Hematopoietic multipotent progenitor cell treated with erythropoietin and hydrocortisone succinate and interleukin-3 and kit ligand, for 4 days (in vitro differentiated cells): ENCODE measurements at places on chromosomes 2 and 18.

DNA sequence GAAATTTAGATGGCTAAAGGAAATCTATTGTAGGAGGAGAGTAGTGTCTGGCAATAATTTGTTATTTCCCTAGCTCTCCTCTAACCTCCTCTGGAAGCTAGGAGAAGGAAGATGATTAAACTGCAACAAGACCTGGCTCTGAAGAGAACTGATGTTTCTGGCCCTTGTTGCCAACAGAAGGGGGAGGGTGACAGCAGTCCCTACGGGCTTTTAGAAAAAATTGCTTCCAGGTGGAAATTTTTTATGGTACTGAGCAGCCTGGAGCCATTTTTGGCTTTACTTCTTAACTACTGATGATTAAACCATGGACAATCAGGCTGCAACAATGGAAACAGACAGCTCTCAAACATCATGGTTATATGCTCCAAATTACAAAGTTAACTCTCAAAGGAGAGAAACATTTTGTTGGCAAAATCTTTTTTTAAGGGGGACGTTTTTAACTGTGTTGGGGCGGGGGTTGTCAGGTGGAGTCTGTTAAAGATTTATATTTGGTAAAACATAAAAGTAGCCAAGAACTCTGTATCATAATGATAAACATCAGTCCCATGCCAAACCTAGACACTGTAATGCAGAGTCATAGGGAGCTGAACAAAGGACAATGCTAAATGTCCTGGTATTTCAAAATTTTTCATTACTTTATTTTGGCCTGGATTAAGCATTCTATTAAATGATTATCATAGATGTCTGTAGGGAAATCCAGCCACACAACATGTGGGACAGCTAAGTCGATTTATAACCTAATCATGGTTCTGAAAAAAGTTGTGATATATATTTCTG is 70.0 kb downstream of the EXOC6B start:
- no peak for DNase-seq

GRCh38 chr2:37552339-37552738 is 119.1 kb downstream of the CDC42EP3 start:
- no peak for DNase-seq

DNA sequence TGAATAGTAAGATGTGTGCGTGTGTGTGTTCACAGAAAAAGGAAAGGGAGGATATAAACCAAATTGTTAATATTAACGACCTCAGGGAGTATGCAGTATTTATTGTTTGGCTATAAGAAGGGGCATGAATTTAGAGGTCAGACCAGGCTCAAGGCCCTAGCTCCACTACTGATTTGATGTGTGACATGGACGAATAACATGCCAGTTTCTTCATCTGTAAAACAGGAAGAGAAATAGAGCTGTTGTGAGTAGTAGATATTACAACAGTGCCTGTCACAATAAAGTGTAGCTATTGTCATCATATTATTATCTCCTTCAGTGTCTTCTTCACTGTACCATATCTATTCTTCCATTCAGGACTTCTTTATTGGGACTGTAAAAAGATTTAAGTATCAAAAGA is 4.1 kb upstream of the MAT2A start:
- DNase-seq, result peak; percentile 49

GRCh38 chr18:2917259-2918047 is 70.6 kb downstream of the EMILIN2 start:
- DNase-seq, result no peak

GRCh38 chr18:34928754-34929335 is 112.4 kb upstream of the MAPRE2 start:
- DNase-seq, result no peak

- no peak for DNase-seq
Measured at GRCh38 chr2:48941908-48942307, 186.4 kb upstream of the LHCGR start.

DNA sequence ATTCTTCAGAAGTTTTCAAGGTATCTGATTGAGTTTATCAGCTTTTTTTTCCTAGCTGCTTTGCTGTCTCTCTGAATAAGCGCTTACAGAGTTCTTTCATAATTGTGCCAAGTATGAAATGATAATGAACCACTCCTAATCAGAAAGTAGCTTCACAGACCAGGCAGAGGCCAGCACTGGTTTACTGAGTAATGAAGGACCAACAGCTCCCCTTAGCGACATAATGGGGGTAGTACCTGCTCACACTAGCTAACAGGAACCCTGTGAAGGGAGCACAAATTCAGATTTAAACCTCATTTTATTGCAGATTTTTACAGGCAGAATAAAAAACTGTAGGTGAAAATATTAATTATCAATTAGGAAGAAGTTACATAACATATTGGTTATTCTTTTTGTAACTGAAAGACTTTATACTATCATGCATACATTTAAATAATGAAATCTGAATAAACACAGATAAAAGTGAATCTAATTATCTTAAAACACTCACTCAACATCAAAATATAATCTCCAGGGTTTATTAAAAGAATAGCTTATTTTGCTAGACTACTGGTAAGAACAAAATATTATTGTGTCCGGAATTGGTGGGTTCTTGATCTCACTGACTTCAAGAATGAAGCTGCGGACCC is 53.7 kb upstream of the LRRC30 start:
- DNase-seq, result peak; percentile 78

- no peak for DNase-seq
Measured at GRCh38 chr2:32278478-32278853, 762 bp downstream of the YIPF4 start.

- peak; percentile 87 for DNase-seq
Measured at GRCh38 chr2:203673933-203674332, 32.5 kb upstream of the CD28 start.

GRCh38 chr2:132519566-132519965 is 103.0 kb downstream of the GPR39 start:
- DNase-seq, result no peak

- no peak for DNase-seq
Measured at GRCh38 chr2:134144081-134144596, 109.7 kb upstream of the MGAT5 start.

- no peak for DNase-seq
Measured at GRCh38 chr2:112639936-112640335, 5.8 kb upstream of the SLC20A1 start.

GRCh38 chr2:222049946-222050345 is 248.9 kb downstream of the PAX3 start:
- DNase-seq, result no peak

DNA sequence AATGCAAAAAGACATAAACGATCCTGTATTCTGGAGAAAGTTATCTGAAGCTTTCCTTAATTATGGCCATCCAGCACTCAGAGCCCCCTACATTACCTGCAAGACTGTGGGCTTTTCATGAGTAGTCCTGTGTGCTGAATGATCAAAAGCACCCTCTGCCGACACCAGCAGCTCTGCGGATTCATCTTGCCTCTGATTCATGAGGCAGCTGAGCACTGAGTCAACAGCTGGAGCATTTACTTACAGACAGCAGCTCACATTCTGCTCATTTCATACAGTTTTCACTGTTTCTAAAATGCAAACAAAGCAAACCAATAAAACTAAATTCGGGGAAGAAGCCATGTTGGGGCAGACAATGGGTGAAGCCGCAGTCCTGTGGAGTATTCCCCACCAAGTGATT is 886.5 kb downstream of the CNTNAP5 start:
- no peak for DNase-seq

GRCh38 chr2:190578158-190579057 is 43.9 kb upstream of the NEMP2 start:
- peak; percentile 90 for DNase-seq

DNA sequence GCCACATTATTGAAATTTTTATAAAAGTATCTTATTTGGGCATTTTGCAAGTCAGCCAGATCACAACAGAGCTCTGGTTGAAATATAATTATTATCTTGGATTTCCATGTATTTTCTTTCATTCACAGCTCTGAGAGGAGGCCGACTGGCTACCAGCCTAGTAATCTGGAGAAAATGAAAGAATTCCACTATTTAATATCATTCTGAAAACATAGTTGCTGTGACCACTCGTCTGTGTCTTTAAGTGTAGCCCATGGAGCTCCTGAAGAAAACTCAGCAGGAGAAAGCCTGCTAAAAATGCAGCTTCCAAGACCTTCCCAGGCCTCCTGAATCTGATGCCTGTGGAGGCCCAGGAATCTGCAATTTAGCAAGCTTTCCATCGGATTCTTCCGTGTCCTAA is 114.7 kb downstream of the SH3BP4 start:
- DNase-seq, result no peak

DNA sequence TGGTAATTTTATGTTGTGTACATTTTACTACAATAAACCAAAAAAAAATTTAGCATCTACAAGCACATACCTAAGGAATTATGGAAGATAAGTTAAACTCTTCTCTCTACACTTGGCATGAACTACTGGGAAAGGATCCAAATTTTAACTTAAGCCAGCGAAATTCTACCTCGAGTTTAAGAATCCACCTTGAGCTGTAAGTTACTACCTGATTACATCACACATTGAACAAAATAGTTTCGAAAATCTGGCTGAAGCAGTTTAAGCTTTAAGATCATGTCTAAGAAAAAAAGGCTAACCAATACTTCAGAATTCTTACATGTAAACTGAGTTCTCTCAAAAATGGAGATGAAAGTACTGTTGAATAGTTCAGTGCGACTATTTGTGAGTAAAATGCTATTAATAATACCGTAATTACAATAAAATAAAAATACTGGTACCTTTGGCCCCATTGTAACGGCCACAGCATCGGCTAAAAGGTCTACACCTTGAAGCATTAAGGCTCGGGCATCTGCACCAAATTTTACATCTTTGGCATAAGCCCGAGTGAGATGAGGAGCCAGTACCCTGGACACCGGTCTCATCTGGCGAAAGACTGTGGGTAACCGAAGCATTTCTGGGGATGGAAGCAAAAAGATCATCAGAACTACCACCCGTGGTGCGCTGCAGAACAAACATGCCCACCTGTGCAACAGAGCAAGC is 1.3 kb downstream of the HSPD1 start:
- DNase-seq, result no peak

GRCh38 chr18:22559414-22560274 is 141.9 kb upstream of the CTAGE1 start:
- DNase-seq, result peak; percentile 25

DNA sequence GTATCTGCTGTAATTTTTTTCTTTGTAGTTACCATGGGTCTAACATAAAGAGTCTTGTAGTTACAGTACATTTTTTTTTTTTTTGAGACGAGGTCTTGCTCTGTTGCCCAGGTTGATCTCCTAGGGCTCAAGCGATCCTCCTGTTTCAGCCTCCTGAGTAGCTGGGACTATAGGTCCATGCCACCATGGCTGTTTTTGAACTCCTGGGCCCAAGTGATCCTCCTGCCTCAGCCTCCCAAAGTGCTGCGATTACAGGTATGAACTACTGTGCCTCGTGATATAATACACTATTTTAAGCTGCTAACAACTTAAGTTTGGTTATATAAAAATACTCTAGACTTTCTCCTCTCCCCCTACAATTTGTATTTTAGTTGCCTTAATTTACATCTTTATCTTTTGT is 46.3 kb downstream of the ASB1 start:
- DNase-seq, result no peak

DNA sequence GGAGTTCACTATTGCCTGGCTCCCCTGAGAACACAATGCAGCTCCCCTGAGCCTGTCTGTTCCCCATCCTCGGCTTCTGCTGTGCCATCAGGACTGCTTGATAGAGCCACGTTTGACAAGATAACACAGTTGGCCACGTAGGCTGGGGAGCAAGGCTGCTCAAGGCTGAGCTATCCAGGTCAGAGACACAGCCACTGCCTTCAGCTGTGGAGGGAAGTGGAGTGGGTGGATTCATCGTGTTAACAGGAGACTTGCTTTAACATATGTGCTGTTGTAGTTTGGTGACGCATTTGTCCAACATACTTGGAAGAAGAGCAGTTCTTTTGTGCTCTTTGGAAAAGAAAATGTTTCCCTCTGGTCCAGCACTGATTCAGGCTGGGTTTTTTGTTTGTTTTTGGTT is 68.8 kb downstream of the WDSUB1 start:
- no peak for DNase-seq

DNA sequence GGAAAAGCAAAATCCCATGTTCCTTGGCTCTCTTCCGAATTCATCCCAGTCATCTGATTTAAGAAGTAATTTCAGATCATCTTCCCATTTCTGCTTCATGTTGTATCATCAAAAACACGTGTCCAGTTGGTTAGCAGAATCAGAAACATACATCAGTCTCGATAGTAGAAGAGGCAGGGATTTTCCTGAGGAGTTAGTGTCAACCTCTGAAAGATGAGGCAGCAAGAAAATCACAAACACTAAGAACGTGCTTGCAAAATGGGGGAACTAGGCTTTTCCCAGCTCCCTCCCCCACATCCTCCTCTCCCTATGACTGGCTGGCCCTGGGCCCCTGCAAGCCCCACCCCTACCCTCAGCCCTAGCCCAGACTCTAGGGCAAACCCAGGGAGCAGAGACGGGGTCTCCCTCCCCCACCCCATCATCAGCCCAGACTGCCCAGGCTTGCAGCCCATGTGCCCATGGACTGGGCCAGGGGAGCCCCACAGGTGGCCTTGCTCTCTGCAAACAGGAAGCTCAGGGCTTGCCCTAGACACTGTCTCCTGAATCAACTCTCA is 161.0 kb upstream of the ID2 start:
- DNase-seq, result no peak

DNA sequence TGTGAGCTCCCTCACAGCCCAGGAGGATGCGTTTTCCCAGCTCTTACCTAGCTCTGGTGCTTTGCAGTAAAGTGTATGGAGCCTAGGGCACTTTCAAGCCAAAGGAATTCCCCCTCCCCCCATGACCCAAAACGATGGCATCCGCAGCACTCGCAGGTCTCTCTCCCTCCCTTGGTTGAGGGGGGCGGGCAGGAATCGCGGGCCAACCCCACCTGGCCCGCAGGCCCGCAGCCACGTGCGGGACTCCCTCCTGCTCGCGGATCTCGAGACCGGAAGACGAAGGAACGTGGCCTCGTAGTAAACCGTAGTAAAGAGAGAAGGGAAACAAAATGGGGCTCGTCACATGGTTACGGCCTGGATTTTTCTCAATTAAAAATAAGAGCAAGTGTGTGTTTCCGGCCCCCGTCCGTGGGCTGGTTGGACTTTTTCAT is 8.5 kb downstream of the IRS1 start:
- peak; percentile 73 for DNase-seq

DNA sequence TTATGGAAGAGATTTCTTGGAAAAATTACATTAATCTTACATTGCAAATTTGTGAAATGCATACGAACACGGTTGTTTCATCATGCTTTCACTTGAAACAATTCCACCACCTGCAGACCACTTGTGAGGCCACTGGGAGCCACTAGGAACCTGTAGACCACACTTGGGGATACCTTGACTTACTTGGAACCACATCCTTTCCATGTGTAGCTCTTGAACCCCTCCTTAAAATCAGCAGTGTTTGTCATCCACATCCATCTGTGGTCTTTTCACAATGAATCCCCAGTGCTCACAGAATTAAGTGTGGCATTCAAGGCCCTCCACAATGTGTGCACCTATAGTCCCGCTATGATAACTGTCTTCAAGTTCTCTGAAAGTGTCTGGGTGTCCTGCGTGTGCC is 350.9 kb downstream of the MYCN start:
- no peak for DNase-seq

- DNase-seq, result no peak
Measured at GRCh38 chr2:196218106-196218505, 46.7 kb upstream of the STK17B start.

DNA sequence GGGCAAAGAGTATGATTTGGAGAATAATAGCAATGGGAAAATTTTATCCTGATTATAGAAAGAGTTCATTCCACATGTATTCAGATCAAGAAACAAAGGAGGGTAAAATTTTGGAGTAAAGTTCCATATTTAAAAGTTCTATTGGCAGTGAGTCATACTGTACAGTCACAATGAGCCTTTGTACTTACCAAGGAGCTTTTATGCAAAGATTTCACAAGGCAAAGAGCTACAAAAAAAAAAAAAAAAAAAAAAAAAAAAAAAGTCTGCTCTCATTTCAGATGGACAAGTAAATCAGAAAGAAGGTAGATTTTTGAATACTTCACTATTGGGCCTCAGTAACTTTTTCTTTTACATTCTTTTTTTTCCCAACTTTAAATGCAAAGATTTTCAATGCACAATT is 1802.2 kb upstream of the PIK3C3 start:
- DNase-seq, result no peak
